Thyroid gland (tissue), 4 donors: ENCODE measurements at places on chromosomes 7 and 10. TPM values are rescaled to one million over a fixed set of nuclear protein-coding genes. Genes with fewer than 3 reads are reported as not detected.

DNA sequence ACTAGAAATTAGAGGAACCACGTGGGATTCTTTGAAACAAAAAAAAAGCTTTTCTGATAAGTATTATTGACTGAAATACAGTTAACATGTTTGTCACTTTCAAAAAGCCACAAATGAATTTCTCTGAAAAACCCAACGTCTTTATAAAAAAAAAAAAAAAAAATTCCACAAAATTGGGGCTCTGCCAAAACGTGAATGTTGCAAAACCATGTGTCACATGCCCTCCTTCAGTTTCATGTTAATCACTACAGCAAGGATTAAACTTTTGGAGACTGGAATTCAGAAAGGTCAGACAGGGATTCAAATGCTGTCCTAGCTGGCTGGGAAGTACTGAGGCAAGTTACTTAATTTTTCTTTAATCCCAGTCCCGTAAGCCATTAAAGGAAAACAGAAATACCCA, 278.0 kb upstream of the KLF14 start:
- no peak for DNase-seq
- H3K36me3 ChIP-seq = no peaks in the 10 kb centered on the region
- no peaks in the 10 kb centered on the region for H3K27me3 ChIP-seq
- H3K27ac ChIP-seq = peak overlapping the region; percentile 91
- H3K4me3 ChIP-seq = no peak overlapping the region

GRCh38 chr10:130497056-130498010, 361.1 kb downstream of the GLRX3 start:
- H3K4me1 ChIP-seq = no peaks in the 10 kb centered on the region
- H3K27ac ChIP-seq = no peak overlapping the region
- no peak for DNase-seq
- H3K4me3 ChIP-seq = no peak overlapping the region

DNA sequence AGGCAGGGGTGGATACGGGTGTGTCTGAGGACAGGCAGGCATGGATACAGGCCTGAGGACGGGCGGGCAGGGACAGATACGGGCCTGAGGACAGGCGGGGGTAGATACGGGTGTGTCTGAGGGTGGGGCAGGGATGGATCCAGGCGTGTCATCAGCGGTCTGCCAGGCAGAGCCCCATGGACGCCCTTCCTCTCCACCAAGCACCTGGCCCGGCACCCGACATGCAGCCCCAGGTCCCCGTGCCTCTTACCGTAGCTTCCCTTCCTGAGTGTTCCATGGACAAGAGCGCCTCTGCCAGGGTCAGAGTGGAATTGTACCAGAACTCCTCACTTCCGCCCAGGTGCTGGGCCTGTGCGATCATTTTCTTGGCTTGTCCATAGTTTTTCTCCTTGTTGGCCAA, 74.6 kb upstream of the NKX6-2 start:
- no peaks in the 10 kb centered on the region for H3K27me3 ChIP-seq
- H3K4me3 ChIP-seq = no peak overlapping the region
- DNase-seq = no peak
- H3K27ac ChIP-seq = no peak overlapping the region
- no peaks in the 10 kb centered on the region for H3K4me1 ChIP-seq

LRMDA gene
- 31.7 TPM for total RNA-seq

LRRC17 gene
- total RNA-seq = 4.1 TPM

- H3K36me3 ChIP-seq = no peaks in the 10 kb centered on the region
- H3K27ac ChIP-seq = no peak overlapping the region
- DNase-seq = no peak
- H3K4me1 ChIP-seq = no peaks in the 10 kb centered on the region
These were observed 123.8 kb downstream of the AMPH start for GRCh38 chr7:38507384-38507783.

DNA sequence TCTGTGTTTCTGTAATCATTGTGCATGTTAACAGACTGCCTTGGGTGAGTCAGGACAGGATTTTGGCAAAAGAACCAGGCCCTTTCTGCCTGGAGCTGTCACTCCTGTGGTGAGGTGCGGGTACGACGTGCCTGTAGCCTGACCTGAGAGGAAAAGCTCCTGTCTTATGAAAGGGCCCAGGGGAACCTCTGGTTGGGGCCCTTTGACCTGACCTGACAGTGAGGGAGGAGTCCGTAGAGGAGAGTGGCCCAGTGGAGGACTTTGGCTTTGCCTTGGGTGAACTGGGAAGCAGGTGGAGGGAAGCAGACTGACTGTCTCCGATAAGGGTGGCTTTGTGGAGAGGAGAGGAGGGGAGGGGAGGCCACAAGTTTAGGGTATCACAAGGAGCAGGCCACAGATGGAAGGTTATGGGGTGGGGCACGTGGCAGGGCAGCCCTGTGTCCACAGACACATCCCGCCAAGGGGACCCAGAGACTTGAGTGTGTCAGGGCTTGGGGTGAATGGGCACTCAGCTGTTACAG, 6.9 kb downstream of the PFKP start:
- H3K4me3 ChIP-seq = no peak overlapping the region
- H3K4me1 ChIP-seq = peaks cover 4% of the 10 kb centered on the region
- no peaks in the 10 kb centered on the region for H3K27me3 ChIP-seq
- DNase-seq = no peak

RPEL1 gene
- not detected for total RNA-seq

DNA sequence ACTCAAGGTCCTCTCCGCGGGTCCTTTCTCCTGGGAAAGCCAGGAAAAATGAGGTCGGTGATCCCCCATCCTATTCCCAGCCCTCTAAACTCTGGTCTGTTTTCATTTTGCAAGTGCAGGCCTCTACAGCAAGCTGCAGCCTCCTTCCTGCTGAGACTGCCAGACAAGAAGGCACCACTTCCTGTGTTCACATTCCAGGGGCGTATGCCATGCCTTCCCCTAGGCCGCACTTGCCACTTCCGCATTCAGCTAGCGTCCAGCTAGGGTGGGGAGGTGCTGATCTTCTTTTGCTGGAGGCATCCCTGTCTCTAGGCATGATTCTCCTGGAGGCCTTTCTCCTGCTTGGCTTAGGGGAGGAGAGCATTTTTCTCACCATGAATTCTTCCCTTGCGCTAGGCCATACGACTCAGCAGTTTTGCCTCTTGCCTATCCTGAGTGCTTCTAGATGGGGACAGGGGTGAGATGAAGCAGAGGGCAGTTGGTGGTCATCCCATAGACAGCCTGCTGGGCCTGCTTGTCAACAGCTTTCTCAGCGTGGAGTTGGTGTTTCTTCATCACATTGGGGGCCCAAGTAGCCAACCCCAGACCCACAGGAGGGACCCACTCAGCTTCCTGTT, 328.9 kb downstream of the RPS24 start:
- H3K27ac ChIP-seq = no peak overlapping the region
- H3K4me1 ChIP-seq = no peaks in the 10 kb centered on the region
- H3K4me3 ChIP-seq = no peak overlapping the region
- DNase-seq = peak; percentile 9

DNA sequence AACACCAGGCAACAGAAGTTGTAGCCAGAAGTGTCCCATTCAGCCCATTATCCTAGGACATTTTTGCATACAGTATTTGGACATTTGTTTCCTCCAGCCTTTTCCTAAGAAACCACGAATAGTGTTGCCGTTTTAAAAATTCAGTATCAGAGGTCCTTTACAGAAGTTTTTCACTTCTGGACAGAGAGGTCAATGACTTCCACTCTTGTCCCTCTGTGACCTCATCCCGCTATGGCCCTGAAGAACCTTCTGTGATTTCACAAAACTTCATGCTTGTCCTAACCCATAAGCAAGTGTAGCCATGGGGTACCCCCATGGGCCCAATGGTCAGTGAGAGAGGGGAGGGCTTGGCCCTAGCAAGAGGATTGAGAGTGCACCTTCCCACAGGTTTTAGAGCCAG, 364.8 kb downstream of the TNS3 start:
- H3K36me3 ChIP-seq = no peaks in the 10 kb centered on the region
- H3K4me1 ChIP-seq = peaks cover 11% of the 10 kb centered on the region
- H3K27me3 ChIP-seq = no peaks in the 10 kb centered on the region
- no peak overlapping the region for H3K4me3 ChIP-seq
- DNase-seq = no peak

DNA sequence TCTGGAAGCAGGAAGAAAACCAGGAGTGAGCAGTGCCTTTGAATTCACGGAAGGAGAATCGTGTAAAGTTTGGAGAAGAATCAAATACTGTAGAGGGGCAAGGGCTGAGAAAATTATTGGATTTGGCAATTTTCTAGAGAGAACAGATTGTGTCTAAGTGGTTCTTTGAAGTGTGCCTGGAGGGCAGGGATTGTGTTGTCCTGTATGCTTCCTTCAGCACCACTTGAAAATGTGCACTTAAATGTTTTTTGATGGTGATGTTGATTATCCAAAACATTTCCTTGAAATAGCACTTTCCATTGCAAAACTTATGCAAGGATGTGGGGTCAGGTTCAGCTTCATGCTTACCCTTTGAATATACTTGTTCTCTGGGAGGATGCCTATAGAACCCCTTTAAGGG, 360.2 kb downstream of the SORCS3 start:
- H3K27me3 ChIP-seq = no peaks in the 10 kb centered on the region
- no peak overlapping the region for H3K27ac ChIP-seq
- no peaks in the 10 kb centered on the region for H3K4me1 ChIP-seq
- no peak overlapping the region for H3K4me3 ChIP-seq
- no peak for DNase-seq

AKR1C2 gene
- 59.9 TPM for total RNA-seq

DNA sequence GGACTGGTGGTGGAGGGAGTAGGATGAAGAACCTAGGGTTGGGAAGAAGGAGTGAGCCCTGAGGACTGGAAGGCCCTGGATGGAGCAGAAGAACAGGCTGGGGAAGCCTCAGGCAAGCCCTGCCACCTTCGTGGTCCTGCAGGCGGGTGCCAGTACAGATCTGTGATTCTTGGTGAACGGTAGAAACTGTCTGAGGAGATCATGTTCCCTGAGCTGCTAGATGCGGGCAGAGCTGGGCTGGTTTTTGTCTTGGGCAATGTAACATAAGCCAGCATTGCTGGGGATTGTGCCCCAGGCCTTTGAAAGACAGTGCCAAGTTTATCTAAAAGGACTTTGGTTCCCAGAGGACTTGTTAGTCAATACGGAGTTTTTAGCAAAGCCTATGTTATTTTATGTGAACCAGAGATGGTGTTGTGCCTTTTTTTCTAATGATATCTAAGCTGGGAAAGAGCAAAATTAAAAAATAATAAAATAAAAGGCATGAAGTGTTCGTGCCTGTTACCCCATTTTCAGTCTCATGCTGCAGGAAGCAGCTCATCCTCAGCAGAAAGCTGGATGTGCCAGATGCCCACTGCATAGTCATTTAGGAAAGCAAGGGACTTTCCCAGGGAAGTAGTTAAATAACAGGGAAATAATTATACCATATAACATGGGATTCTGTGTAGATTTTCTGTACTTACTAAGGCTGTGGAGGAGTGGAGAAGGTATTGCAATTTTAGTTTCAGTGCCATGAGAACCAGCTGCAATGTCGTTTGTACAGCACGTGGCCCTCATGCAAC, 24.4 kb upstream of the FIGNL1 start:
- no peak for DNase-seq
- no peaks in the 10 kb centered on the region for H3K36me3 ChIP-seq
- H3K4me1 ChIP-seq = no peaks in the 10 kb centered on the region
- no peaks in the 10 kb centered on the region for H3K27me3 ChIP-seq
- no peak overlapping the region for H3K27ac ChIP-seq

NT5C3A gene
- 30.6 TPM for total RNA-seq

- H3K36me3 ChIP-seq = no peaks in the 10 kb centered on the region
- peak; percentile 73 for DNase-seq
- no peak overlapping the region for H3K4me3 ChIP-seq
- H3K27me3 ChIP-seq = no peaks in the 10 kb centered on the region
These were observed 1.7 kb upstream of the CXCL12 start for GRCh38 chr10:44386546-44387052.

DNA sequence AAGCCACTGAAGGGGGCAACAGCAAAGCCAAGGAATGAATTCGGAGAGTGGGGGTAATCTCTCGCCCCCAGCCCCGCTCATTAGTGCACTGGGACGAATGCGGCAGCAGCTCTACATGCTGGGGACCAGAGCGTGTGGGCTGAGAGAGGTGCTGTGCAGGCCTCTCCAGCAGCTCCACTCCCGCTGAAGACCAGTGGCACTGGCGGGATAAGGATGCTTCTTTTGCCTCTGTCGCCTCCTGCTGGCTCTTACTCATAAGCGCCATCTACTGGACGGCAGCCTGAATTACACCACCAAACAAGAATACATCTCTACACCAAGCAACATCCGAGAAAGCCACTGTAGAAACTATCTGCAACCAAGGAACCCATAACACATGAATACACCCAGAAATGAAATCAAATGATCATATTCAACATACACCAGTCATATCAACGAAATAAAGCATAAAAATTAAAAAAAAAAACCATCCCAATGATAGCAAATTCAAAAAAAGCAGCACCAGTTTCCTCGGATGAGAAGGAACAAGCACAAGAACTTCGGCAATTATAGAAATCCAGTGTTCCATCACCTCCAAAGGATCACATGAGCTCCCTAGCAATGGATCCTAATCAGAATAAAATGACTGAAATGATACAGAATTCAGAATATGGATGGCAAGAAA, 79.0 kb upstream of the TMEM168 start:
- no peaks in the 10 kb centered on the region for H3K27me3 ChIP-seq
- no peak overlapping the region for H3K4me3 ChIP-seq
- DNase-seq = peak; percentile 16
- peak overlapping the region; percentile 18 for H3K27ac ChIP-seq
- peaks cover 20% of the 10 kb centered on the region for H3K4me1 ChIP-seq

PDE1C gene
- total RNA-seq = 4.0 TPM

- no peaks in the 10 kb centered on the region for H3K27me3 ChIP-seq
- H3K4me1 ChIP-seq = no peaks in the 10 kb centered on the region
- no peaks in the 10 kb centered on the region for H3K36me3 ChIP-seq
- DNase-seq = no peak
- H3K4me3 ChIP-seq = no peak overlapping the region
These were observed 69.2 kb downstream of the DNAJC1 start for GRCh38 chr10:21934307-21934706.

GRCh38 chr7:77923419-77923818, 124.8 kb downstream of the PHTF2 start:
- no peaks in the 10 kb centered on the region for H3K27me3 ChIP-seq
- no peak overlapping the region for H3K27ac ChIP-seq
- DNase-seq = no peak
- H3K36me3 ChIP-seq = peaks cover 4% of the 10 kb centered on the region
- no peak overlapping the region for H3K4me3 ChIP-seq
- H3K4me1 ChIP-seq = no peaks in the 10 kb centered on the region

NME8 gene
- not detected for total RNA-seq

- DNase-seq = no peak
- no peaks in the 10 kb centered on the region for H3K27me3 ChIP-seq
These were observed 1.2 kb downstream of the GRK5 start for GRCh38 chr10:119208553-119208940.

GRCh38 chr10:3783682-3784432, 1.2 kb downstream of the KLF6 start:
- no peaks in the 10 kb centered on the region for H3K27me3 ChIP-seq
- peak overlapping the region; percentile 99 for H3K27ac ChIP-seq
- peaks cover 36% of the 10 kb centered on the region for H3K4me1 ChIP-seq

DNA sequence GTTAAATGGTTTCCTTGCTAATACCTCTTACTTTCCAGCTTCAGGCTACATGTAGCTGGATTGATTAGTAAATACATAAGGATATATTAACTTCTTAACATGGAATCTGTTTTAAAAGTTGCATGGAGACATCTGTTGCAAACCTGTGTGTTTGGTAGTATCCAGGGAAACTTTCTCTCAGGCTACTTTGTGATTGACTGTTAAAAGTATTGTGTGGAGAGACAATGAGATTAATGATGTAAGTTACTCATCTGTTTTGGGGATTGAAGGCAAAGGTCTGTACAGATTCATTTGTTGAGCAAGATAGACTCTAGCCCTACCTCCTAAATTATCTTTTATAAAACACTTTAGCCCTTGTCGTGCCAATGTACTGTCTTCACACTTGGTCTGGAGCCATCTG, 6.6 kb downstream of the CREB5 start:
- H3K4me1 ChIP-seq = no peaks in the 10 kb centered on the region
- no peaks in the 10 kb centered on the region for H3K27me3 ChIP-seq
- no peaks in the 10 kb centered on the region for H3K36me3 ChIP-seq
- no peak overlapping the region for H3K4me3 ChIP-seq
- H3K27ac ChIP-seq = no peak overlapping the region
- no peak for DNase-seq
